ENCODE measurements at places on chromosomes 1 and 21.
A peak's percentile ranks its signal among the peaks of the same experiment; 100 is the strongest.

- no peak for DNase-seq
Measured at GRCh38 chr1:111867868-111868440, 112.3 kb downstream of the DDX20 start.

GRCh38 chr1:228974273-228974672, 239.0 kb downstream of the RHOU start:
- DNase-seq = no peak

DNA sequence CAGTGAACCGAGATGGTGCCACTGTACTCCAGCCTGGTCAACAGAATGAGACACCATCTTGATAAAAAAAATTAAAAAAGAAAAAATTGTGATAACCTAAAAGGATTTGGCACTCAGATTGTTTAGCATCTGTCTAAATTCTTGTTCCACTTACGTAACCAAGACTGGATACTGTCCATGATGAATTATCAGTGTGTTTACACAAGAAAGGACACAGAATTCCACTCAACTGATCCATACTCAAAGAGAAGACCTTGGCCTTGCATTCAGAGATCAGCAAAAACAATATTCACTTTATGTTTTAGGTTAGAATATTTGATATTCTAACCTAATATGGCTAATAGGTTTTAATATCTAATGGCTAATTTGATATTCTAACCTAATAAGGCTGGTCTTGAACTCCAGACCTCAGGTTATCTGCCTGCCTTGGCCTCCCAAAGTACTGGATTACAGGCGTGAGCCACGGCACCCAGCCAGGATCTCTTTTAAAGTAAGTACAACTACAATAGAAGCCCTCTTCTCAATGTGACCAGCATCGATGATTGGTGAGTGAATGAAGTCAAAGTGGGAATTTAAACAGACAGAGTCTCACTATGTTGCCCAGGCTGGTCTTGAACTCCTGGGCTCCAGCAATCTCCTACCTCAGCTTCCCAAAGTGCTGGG, 43.1 kb upstream of the COX20 start:
- DNase-seq = no peak

GRCh38 chr21:44090325-44090724, 16.9 kb upstream of the PWP2 start:
- no peak for DNase-seq

GRCh38 chr1:209805875-209806760, at the start of gene IRF6:
Gene IRF6, minus strand, starts transcription at chr1:209806142. Its CDS starts 4,729 bp downstream, at chr1:209801413.
- DNase-seq = peak; percentile 68

GRCh38 chr1:2535455-2535854, 5.4 kb upstream of the HES5 start:
- no peak for DNase-seq

GRCh38 chr1:95990033-95990432, 731.6 kb upstream of the PTBP2 start:
- DNase-seq = no peak

DNA sequence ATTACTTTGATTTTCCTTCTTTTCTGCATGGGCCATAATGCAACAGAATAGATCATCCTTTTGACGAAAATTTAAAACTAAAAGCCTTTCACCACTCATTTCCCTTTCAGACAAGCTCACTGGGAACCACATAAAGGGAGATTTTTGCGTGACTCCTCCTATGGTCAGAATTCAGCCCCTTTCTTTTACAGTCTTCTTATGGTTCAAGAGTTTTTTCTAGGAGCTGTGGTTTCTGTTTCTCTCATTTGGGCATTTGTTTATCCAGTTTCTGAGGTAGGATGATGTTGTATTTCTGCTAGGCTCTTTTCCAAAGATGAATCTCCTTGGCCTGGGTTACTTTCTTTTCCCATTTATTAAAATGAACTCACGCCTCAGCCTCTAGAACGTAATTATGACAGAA, 16.9 kb downstream of the RGS1 start:
- no peak for DNase-seq

GRCh38 chr1:222583079-222583478, 6.7 kb downstream of the TAF1A start:
- DNase-seq = peak; percentile 50

DNA sequence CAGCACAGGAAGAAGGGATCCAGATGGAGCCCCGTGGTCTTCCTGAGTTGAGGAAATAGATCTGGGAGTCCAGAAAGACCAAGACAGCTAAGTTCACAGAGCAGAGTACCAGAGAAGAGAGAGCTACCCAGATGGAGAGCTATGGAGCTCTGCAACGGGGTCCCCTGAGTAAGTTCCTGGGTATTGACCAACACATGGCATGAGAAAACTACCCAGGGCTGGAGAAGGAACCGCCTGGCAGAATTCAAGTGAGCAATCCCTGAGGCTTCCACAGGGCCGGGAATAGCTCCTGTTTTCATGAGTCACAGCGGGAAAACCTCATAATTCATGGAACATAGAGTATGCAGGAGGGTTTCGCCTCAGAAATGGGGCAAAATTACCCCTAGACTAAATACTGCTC, 19.7 kb downstream of the STPG1 start:
- no peak for DNase-seq

DNA sequence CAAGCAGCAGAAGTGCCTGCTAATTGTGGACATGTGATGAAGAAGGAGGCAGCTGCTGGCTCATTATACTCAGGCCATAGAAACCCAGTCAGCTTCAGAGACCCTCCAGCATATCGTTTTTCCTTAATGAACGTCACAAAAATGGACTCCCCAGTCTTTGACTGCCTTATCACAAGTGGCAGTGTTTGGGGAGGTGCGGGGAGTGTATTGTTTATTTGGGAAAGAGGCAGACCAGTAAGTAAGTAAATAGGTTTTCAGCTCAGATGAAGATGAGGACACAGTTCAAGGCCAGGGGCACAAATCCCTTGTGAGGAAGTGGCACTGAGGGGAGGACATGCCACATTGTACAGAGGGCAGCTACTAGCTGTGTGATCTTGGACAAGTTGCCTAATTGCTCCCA, 43.5 kb upstream of the NRDC start:
- no peak for DNase-seq

- DNase-seq = no peak
Measured at GRCh38 chr1:40710581-40711315, 19.2 kb downstream of the NFYC start.

- no peak for DNase-seq
Measured at GRCh38 chr21:37907076-37907475, 9.2 kb downstream of the KCNJ6 start.

DNA sequence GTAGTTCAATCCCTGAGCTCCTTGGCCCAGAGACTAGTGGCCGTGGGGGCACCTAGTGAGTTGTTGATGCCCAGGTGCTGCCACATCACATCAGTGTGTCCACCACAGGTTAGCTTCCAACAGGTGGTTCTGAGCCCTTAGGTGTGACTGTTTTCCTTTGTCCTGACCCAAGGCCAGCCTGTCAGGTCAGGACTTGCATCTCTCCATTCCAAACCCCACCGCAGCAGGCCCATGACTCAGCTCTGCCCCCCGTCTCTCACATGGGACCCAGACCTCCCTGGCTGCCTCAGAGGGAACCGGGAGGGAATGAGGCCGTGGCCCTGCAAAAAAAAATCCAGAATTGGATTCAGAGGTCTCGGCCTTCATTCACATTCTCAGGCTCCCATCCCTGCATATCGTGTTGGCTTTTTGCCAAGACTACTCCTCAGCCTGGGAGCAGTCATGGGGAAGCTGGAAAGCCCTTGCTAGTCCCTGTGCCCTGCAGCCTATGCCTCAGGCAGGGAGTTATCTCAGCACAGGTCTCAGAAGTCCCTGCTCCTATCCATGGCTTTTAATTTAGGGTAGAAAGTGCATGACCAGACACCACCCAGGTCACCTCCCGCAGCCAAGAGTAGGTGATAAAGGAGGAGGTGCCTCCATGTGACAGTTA, 7.2 kb downstream of the INAVA start:
- no peak for DNase-seq

- no peak for DNase-seq
Measured at GRCh38 chr1:234674218-234674815, 64.3 kb upstream of the IRF2BP2 start.

DNA sequence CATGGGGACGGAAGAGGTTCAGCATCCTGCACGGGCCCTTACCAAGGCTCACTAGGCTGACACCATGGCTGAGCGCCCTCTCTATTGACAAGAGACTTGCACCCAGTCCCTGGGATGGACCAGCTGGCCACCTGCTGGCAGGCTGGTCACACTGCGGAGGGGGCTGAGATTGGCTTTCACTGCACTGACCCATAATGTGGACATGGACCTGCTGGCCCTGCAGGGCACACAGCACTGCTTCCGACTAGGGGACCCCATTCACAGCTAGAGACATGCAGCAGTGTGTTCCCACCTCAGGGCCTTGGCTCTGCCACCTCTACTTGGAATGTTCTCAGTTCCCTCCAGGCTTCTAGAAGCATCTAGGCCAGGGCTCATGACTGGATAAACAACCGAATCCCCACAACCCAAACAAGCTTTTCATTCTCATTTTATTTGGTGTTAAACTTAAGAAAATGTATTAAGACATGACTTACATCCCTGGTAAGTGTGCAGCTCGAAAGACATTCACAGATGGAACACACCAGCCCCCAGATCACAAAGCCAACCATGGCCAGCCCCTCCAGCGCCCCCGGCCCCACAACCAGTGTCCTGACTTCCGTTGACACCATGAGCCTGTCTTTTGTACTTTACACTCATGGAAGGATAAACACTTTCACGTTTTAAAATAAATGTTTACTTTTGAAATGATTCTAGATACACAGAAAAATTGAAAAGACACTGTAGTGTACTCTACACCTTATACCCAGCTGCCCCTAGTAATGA, 9.3 kb upstream of the SRARP start:
- peak; percentile 80 for DNase-seq

GRCh38 chr1:81125672-81126071, 675.1 kb upstream of the ADGRL2 start:
- DNase-seq = no peak

- no peak for DNase-seq
Measured at GRCh38 chr1:11453742-11454491, 25.0 kb upstream of the DISP3 start.

- DNase-seq = no peak
Measured at GRCh38 chr21:25361097-25361496, 246.2 kb downstream of the MRPL39 start.

- no peak for DNase-seq
Measured at GRCh38 chr1:9577423-9577822, 11.3 kb upstream of the TMEM201 start.

- no peak for DNase-seq
Measured at GRCh38 chr1:17109892-17110554, 9.2 kb downstream of the PADI2 start.

DNA sequence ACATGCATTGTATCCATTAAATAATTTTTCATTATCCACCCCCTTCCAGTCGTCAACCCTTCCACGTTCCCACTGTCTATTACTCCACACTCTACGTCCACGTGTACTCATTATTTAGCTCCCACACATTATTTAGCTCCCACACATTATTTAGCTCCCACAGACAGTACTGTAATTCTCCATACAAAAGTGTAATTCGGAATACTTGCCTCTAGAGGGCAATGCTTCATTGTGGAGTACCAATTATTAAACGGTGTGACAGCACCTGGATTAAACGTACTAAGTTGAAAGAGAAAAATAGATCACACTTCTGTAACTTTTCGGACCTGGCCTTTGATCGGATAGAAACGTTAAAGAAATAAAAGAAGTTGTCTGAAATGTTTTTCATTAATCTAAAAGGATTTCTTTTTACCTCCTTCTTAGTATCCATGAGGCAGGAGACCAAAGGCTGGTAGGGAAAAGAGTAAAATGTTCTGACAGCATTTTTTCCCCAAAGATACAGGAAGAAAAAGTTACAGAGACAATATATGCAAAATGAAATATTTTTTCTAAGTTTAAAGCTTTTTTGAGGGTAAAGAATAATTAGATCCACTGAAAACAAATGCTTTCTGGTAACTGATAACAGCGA, 99.2 kb downstream of the LHX8 start:
- DNase-seq = peak; percentile 5

- DNase-seq = no peak
Measured at GRCh38 chr1:236659792-236660587, 26.3 kb upstream of the ACTN2 start.

DNA sequence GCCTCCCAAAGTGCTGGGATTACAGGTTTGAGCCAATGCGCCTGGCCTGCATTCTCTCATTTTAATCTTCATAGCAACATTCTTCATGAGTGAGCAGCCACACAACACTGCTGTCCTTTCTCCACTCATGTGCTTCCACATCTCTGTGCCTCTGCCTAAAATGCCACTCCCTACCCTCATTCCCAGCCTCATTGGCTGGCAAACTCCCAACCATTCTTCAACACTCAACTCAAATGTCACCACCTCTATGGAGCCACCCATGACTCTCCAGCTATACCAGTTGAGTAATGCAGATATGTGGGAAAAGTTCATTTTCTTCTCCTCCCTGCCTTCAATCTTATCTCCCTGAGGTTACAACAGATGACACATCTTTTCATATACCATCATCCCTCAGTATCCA, 53.9 kb upstream of the ZC3H12A start:
- no peak for DNase-seq

DNA sequence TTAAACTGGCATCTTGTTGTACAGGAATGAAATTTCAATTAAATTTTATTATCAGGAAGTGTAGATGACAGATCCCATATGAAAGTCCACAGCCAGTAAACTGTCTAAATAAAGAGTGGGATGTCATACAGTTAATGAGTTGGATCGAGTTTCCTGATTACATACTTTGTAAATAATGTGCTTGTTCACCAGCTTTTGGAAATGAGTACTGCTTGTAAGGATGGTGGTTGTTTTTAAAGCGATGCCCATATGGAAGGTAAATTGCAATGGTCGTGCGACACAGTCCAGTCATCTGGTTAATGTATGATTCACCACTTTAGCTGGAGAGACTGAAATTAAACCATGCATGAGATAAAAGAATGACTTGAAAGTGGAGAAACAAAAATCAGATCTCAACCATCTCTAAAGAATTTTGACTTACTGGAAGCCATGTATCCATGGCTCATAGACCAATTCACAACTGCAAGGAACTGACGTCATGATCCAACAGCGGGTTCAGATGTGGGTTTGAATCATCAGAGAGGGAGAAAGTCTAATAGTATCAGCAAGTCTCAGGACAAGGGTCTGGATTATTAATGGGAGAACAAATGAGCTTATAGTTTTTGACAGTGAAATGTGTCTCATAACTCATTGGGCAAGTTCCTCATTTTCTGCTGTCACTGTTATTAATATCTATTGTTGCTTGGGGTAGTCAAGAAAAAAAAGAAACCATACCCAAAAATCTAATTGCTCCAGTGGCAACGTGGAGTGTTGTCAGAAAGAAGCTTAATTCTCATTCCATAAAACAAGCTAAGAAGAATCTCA, 49.0 kb downstream of the MAP10 start:
- no peak for DNase-seq

GRCh38 chr1:183655562-183656075, 2.5 kb upstream of the APOBEC4 start:
- peak; percentile 82 for DNase-seq

- DNase-seq = no peak
Measured at GRCh38 chr1:195076682-195077081, 1531.6 kb downstream of the KCNT2 start.

- DNase-seq = no peak
Measured at GRCh38 chr1:230747127-230747730, at the start of gene CAPN9. Gene CAPN9, plus strand, starts transcription at chr1:230747388. Its CDS starts 109 bp downstream, at chr1:230747497.

DNA sequence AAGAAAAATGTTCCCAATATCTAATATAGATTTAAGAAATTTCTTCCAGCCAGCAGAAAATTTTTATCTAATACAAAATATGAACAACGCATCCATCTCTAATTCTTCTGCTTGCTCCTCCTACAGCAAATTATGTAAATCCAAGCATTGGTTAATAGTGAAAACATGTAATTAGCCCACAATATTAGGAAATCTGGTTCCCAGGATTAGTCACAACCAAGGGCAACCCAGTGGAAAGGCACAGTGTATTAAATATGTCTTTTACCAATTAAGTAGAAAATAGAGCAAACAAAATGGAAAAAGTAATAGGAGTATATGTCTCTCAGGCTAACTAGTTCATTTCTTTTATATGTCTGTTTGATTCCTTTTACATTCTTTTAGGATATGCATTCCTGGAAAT, 59.4 kb upstream of the IFI44L start:
- no peak for DNase-seq
